NCI-H345 (cell line): ENCODE measurements at places on chromosomes 1 and 21.

DNA sequence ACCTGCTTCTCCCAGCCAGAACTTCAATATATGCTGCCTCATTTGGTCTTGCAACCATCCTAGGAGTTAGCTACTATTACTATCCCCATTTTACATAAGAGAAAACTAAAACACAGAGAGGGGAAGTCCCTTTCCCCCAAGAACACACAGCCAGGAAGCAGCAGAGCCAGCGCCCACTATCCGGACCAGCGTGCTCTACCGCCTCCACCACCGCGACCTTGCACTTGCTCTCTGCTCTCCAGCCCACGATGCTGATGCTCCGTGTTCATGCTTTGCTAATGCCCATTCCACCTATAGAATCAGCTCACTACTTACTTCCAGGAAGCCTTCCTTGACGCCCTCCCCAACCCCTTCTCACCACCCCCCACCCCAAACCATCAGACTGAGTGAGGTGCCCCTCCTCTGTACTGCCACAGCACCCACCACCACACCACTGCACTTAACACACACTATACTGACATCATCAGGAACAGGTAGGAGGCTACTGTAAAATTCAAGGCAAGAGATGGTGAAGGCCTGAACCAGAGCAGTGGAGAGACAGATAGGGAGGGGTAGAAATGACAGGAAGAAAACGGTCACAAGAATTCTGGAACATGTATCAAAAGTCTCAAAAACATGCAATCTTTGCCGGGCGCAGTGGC lies 9.4 kb downstream of the TMEM53 start:
- no peak for DNase-seq

- DNase-seq: no peak
Observed at GRCh38 chr1:182651339-182651724, 33.1 kb downstream of the RGS8 start.

DNA sequence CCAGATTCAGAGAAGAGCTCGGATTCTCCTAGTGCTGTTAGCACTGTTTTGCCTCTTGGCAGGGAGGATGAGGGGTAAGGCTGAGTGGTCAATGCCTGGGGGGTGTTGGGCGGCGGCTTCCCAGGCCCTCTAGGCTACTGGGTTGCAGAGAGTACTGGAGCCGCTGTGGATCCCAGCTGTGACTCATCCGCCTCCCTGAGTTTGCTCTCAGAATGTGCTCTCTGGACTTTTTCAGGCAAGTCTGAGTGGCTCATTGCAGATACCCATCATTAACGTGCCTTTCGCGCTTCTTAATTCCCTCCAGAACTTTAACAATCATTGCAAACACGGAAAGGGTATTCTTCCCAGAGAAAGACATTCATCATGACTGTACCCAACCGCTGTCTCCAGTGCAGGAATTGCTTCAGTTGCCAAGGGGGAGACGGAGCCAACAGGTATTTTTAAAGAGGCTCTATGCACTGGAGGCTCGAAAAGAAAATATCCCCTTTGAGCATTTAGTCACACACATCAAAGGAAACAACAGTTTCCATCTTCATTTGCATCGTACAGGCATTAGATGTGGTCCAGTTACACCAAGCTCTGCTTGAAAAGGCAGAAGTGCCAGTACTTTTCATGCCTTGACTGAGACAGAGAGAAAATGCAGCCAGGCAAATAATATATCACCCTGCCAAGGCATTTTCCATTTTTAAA lies 14.4 kb upstream of the CAMTA1 start:
- DNase-seq: no peak

GRCh38 chr1:216005916-216006315 lies 417.3 kb downstream of the USH2A start:
- DNase-seq: no peak

- no peak for DNase-seq
Observed at GRCh38 chr1:91872000-91872399, 14.0 kb downstream of the TGFBR3 start.
